NCI-H1105 (cell line): ENCODE measurements at places on chromosomes 16 and 17.

DNA sequence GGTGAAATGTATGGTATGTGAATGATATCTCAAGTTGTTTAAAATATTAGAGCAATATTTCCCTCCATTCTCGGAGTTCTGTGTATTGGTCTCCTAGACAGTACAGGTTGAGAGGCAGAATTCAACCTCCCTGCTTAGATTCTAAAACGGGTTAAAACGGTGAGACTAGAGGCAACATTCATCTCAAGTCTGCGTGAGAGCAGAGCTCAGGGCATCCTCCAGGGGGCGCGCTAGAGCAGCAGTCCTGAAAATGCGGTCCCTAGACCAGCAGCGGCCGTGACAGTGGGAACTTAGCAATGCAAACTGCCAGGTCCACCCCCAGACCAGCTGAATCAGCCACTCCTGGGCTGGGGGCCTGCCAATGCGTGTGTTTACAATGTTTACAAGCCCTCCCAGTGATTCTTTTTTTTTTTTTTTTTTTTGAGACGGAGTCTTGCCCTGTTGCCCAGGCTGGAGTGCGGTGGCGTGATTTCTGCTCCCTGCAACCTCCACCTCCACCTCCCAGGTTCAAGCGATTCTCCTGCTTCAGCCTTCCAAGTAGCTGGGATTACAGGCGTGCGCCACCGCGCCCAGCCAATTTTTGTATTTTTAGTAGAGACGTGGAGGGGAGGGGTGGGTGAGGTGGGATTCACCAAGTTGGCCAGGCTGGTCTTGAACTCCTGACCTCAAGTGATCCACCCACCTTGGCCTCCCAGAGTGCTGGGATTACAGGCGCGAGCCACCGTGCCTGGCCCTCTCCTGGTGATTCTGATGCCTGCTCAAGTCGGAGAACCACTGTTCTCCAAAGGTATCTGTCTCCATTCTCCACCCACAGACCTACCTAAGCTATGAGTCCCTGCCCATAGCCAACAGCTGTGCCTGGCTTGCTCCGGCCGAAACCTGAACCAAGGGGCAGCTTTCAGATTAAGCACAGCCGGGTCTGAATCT lies 24.2 kb downstream of the KLHL36 start:
- peak; percentile 35 for DNase-seq

DNA sequence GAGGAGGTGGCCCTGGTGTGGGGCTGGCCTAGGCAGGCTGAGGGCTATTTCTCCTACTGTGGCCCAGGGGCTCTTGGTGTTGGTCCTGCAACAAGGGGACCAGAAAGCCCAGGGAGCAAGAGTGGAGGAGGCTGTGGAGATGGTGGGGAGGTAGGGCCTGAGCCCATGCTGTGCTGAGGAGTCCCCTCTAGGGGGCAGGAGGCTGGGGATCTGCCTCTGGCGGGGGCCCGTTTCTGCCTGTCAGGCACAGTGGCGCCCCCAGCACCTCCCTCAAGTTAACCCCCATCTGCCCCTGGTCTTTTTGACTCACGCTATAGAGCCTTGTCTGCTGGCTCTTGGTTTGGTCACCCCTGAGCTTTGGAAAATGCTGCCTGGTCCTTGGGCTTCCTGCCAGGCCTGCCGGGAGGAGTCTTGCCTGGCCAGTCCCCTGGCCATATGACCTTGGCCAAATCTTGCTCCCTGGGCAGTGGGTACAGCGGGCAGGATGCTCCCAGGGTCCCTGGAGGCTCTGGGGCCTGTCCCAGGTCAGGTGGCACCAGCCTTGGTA lies 5.9 kb downstream of the BAIAP2 start:
- DNase-seq = no peak

DNA sequence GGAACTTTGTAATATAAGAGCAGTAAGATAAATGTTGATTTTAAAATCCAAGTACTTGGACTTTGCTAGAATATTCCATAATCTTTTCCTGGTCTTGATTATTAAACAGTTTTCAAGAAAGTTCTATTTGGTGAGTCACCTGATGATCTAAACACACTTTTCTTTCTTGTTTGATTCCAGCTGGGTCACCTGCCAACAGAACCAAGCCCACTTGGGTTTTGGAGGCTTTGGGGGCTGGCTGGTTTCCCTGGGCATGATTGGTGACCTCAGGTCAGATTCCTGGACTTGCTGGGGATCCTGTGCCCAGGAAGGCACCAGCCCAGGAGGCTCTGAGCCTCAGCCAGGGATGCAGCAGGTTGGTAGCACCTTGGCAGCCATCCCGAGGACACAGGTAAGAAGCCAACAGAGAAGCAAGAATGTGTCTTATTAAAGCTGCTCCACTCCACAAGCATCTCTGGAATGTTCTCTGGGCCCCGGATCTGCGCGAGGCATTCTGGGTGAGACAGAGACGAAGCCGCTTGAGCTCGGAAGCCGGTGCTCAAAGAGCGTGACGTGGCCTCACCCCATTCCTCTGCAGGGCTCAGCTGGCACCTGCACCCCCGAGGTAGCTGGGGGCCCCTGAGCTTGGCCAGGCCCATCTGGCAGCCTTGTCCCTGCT lies 3.1 kb upstream of the TEX19 start:
- DNase-seq = no peak

DNA sequence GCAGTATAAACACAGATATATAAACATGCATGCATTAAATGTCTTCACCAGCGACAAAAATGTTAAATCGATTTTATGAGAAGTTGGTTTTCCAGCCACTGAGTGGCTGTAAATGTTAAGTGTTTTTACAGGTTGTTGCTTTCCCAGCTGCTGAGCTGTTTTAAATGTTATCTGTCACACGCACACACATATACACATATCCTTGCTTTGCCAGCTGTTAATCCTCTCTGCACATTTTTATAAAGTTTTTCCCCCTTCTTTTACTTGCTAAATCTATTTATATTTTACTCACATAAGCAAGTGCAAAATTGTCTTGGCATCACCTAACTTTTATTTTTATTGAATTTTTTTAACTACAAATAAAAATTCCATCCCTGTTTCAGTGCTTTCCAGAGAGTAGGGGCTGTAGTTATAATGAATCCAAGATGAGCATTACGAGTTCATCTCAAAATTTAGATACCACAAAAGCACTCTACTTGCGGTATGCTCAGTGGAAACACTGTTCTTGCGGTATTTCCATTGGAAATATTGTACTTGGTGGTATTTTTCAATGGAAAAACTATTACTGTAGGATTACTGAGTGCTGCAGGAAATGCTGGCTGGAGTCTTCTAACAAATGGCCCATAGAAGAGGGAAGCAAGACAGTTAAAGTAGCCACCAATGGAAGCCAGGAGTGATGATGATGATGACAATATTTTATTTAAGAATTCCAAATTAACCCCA lies 124.9 kb upstream of the KCNJ16 start:
- DNase-seq = no peak

- DNase-seq = no peak
Measured at GRCh38 chr16:78800523-78800922, 701.1 kb downstream of the WWOX start.

DNA sequence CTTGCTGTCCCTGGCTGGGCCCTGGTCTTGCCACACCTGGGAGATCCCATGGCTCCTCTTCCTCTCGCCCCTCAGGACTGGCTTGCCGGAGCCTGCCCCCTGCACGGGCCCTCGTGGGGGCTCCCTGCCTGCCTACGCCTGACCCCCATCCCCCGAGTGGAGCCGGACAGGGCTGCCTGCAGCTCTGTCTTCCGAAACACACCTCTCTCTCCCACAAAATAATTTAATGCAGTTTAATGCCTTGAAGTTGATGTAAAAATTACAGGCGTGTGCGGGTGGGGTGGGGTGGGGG lies 22.4 kb upstream of the SLC38A10 start:
- DNase-seq = no peak

DNA sequence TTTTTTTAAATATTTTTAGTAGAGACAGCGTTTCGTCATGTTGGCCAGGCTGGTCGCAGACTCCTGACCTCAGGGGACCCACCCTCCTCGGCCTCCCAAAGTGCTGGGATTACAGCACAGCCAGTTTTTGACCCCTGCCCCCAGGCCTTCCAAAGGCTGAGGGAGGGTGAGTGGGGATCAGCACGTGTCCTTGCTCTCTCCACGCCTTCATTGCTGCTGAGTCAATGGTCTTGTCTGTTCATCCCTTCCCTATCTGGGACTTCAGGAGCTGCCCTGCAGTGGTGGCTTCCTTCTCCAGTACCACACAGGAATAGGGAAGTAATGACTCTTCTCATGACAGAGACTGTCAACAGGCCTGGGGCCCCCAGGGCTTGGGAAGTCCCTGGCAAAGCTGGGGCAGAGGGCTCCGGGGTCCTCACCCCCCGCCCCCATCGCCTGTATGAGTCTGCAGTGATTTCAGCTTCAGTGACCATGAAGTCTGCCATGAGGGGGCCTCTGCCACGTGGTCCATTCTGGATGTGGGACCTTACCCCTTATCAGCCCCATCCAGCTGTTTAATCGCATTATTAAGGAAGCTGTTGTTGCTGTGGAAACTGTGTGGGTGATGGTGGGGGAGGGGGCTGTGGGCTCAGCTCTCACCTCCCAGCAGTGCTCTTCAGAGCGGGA lies 6.1 kb downstream of the ABCC3 start:
- DNase-seq = no peak
